ENCODE measurements at places on chromosomes 2 and 18.

GRCh38 chr18:43013486-43013885 lies 102.0 kb downstream of the RIT2 start:
- DNase-seq = no peak

DNA sequence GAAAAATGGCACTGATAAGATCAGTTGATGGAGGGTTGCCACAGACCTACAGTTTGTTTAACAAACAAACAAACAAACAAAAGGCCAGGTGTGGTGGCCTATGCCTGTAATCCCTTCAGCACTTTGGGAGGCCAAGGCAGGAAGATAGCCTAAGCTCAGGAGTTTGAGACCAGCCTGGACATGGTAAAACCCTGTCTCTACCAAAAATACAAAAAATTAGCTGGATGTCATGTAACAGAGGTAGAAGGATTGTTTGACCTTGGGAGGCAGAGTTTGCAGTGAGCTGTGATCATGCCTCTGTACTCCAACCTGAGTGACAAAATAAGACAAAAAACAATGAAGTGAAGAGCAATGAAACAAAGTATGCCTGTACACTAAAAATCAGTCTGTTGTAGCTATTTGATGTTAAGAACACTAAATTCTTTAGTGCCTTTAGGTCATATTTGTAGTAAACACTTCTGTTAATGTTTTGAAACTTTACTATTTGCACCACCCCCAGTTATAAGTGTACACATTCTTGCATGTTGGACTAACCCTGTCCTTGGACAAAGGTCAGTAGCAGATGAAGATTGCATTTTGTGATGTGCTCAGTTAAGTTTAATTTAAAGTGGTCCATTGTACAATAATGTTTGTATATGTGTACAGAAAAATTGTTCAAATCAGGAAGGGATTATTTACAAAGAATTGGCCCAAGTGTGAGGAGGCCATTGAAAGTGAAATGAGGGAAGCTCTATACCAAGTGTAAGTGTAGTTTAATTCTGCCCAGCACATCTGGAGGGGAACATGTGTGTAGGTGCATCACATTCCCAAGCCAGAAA lies 73.9 kb downstream of the KYNU start:
- DNase-seq = no peak

GRCh38 chr2:203603456-203604389 lies 68.6 kb upstream of the RAPH1 start:
- no peak for DNase-seq

DNA sequence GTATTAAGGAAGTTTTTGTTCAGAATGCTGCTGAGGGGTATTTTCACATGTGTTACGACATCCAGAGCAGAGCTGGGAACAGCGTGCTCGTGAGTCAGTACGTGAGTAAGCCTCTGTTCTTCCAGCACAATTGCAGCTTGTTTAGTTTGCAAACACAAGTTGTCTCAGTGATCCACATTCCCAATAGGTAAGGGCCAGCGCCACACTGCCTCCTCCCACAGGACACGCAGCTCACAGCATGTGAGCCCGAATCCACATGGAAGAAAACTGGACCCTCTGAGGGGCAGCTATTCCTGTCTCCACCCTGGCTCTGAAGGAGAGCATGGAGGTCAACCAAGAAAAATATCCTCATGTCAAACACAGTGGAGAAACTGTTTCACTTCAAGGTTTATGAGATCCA lies 173.9 kb upstream of the PID1 start:
- DNase-seq = no peak

DNA sequence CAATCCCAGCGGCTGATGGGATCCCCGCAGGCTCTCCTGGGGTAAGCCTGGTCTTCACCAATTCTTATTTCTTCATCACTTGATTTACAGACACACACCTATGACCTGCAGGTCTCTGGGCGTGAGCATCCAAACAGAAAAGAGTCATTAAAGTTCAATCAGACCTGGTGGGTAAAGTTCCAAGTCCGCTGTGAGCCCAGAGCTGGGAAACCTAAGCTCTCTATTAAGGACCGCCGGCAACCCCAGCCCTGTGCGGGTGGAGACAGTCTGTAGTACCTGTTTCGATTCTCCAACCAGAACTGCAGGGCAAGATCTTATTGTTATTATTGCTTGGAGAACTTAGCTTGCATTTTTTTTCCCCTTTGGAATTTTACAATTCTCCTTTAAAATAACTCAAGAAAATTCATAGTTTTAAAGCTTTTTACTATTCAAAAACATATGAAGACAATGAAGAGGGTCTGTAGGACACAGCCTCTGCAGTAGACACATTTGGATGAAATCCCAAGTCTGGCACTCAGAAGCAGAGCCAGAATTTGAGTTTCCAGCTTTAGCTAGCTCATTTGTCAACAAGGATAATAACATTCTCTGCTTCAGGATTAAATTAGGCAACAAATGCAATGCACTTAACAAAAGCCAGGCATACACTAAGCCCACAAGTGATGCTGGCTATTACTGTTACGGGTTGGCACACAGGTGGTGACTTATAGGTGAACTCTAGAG lies 376.4 kb downstream of the INSIG2 start:
- DNase-seq = no peak

DNA sequence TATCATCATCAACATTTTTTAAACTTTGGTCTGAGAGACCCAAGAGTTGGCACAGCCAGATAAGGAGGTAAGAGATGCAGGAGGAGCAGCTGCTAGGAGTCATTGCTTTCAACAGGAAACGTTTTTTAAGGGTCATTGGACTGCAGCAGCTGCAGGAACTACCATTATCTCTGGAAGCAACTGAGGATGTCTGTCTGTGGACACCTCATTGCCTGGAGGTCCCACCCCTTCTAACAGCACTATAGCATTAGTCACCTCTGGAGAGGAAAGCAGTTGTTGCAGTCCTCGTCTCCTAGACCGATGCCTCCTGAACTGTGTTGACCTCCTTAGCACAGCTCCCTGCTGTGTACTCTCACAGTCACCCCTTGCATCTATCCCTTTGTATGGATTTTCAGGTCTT lies 21.5 kb upstream of the FSHR start:
- DNase-seq = no peak

- DNase-seq = no peak
These were observed 56.9 kb upstream of the WIPF1 start for GRCh38 chr2:174654419-174654941.

GRCh38 chr2:190636361-190636760 lies 12.5 kb upstream of the NAB1 start:
- DNase-seq = no peak

- no peak for DNase-seq
These were observed 254.2 kb upstream of the SALL3 start for GRCh38 chr18:78725426-78725825.

GRCh38 chr2:60370814-60371213 lies 182.6 kb downstream of the BCL11A start:
- no peak for DNase-seq

DNA sequence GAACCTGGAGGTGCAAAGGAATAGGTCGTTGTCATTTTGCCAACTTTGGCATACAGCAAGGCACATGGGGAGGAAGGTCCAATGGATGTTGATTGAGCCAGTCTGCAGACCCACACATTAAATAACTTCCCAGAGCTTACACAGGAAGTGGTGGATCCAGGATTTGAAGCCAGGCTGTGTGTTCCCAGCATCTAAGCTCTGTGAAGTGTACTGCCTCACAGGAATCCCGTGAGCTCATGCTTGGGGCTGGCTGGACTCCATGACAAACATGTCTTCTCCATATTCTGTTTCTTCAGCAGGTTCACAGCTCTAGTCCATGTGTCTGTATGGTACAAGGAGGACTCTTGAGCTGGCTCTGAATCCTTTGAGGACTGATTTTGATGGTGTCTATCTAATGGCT lies 63.9 kb downstream of the KLHL29 start:
- DNase-seq = no peak

- DNase-seq = no peak
These were observed 38.2 kb downstream of the ACVR1 start for GRCh38 chr2:157837851-157838441.

DNA sequence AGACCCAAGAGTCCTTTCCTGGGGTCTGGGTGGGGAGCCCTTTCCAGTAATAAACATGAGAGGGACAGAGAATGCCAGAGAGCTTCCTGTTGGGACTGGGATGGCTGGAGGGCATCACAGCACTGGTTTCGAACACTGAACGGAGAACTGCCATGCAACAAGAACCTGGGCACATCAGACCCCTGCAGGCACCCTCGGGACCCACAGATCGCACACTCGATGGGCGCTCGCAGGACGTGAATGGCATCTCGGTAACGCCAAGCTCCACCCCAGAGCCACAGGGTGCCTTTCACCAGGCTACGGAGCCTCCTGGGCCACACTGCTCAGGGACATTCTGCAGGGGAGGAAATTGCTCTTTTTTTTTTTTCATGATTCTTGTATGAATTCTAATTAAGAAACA lies 25.1 kb downstream of the SLC66A2 start:
- DNase-seq = no peak

- DNase-seq = no peak
These were observed 84.5 kb upstream of the REG3G start for GRCh38 chr2:78940998-78941397.

- no peak for DNase-seq
These were observed 4.2 kb upstream of the IWS1 start for GRCh38 chr2:127530245-127531140.

GRCh38 chr2:161998857-161999256 lies 75.2 kb downstream of the DPP4 start:
- no peak for DNase-seq

- peak; percentile 11 for DNase-seq
These were observed 122.3 kb downstream of the LYPD6B start for GRCh38 chr2:149160701-149161217.

DNA sequence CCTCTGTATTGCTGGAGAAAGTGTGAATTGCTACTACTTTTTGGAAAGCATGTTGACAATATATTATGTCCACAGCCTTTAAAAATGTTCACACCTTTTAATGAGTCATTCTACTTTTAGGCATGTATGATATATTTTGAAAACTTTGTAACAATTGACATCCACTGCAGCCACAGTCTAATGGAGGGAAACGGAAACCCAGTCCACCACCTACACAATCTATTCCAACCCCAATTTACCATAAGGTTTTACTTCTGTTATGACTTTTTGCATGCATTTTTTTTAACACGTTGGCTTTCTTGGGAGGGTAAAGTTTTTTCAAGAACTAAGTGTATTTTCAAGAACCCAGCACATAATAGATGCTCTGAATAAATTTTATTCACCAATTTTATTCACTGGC lies 38.5 kb upstream of the ATP8B1 start:
- no peak for DNase-seq

GRCh38 chr18:607930-608329 lies 11.1 kb downstream of the CLUL1 start:
- no peak for DNase-seq

DNA sequence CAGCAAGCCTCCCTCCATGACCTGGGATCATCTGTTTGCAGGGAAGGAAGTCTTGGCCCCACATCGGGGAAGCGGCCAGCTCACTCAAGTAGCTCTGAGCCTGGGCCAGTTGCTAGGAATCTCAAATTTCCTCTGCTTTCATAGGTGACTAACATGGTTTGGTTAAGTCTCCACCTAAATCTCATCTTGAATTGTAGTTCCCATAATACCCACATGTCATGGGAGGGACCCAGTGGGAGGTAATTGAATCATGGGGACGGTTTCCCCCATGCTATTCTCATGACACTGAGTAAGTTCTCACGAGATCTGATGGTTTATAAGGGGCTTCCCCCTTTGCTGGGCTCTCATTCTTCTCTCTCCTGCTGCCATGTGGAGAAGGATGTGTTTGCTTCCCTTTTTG lies 75.2 kb downstream of the LBH start:
- no peak for DNase-seq

- DNase-seq = no peak
These were observed 149.9 kb downstream of the GFPT1 start for GRCh38 chr2:69237070-69237670.

GRCh38 chr2:234172066-234172465 lies 121.6 kb downstream of the SPP2 start:
- no peak for DNase-seq

DNA sequence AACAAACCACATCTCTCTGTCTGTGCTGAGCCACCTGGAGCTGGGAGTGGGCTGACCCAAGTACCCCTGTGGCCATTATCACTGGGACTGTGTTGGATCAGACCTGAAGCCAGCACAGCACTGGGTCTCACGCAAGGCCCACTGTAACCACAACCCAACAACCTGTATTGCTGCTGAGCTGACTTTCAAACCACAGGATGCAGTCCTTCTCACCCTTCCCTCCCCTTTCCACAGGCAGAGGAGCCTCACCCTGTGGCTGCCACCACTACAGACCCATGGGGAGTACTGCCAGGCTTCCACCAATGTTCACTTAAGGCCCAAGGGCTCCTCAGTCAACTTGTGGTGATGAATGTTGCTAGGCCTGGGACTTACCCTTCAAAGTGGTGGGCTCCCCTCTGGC lies 135.7 kb downstream of the DIS3L2 start:
- no peak for DNase-seq

All from activated T-cell treated with anti-CD3 and anti-CD28 coated beads for 4 hours (primary cell).